Inflammatory macrophage (primary cell): ENCODE measurements at places on chromosomes 2 and 18.

DNA sequence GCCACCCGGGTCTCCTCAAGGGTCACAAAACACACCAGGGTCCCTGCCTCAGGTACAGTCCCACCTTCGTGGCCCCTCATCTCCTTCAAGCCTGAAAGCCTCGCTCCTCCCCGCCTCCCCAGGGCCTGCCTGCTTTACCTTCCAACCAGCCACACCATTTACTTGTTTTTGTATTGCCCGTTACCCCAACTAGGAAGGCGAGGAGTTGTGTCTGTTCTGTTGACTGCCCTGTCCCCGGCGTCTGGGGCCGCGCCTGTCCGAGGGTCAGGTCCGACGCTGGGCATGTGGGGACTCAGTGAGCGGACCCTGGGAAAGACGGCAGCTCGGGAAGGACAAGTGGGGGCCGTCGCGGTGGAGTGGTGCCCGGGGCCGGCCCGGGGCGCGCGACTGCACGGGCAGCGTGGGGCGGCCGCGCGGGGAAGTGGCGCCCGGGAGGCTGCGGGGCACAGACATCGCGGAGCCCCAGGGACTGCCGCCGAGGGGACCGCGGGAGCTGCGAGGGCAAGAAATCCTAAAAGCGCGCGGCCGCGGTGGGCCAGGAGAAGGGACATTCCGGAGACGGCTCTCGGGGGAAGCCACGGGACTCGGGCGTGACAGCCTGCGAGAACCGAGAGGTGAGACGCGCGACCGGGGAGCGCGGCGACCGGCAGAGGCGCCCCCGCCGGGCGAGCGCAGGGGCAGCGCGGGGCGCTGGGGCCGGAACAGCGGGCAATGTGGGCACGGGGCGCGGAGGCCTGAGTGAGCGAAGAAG lies 797 bp upstream of the GRHL1 start:
- DNase-seq = peak; percentile 34

- DNase-seq = no peak
These were observed 297.3 kb upstream of the MMADHC start for GRCh38 chr2:149884871-149885270.

DNA sequence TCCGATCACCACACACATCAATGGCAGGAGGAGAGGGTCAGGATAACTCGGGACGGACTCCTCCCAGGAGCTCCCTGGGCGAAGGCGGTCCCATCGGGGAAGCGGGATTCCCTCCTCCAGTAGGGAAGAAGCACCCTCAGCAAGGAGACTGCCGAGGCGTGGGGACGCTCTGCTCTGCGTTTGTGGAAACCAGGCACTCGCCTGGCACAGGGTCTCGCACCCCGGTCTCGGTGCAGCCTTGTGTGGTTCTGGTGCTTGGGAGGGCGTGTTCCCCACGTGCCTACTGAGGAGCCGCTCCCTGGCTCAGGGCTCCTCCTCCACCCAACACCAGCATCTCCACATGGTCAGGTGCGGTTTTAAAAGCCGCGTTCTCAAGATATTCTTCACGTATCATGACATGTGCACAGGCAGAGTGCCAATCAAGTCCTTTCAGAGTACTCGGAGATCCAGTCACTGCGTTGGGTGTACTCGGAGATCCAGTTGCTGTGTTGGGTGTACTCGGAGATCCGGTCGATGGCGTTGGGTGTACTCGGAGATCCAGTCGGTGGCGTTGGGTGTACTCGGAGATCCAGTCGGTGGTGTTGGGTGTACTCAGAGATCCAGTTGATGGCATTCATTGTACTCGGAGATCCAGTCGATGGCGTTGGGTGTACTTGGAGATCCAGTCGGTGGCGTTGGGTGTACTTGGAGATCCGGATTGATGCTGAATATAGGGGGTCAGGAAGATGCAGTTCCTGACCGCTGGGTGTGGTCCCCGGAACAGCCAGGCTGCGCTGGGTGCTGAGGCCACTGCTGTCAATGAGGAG lies 117.5 kb downstream of the RTP5 start:
- DNase-seq = no peak

- no peak for DNase-seq
These were observed 166.5 kb downstream of the CERS6 start for GRCh38 chr2:168622559-168622958.

DNA sequence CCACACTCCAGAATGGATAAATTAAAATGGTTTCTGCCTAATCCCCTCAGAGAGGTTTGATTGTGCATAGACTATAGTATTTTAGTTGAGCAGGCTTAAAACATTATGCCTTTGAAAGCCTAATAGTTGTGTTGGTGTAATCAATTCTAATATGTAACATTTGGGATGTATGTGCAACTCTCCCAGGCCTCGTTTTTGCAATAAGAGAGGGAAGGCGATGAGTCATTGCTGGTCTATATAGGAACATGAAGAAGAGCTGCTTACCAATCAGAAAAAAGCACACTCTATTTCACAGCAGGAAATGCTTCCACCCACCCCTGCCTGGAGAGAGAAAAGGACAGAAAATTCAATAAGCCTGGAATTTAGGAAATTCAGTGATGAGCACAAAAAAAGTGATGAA lies 1424.0 kb upstream of the PIK3C3 start:
- no peak for DNase-seq

DNA sequence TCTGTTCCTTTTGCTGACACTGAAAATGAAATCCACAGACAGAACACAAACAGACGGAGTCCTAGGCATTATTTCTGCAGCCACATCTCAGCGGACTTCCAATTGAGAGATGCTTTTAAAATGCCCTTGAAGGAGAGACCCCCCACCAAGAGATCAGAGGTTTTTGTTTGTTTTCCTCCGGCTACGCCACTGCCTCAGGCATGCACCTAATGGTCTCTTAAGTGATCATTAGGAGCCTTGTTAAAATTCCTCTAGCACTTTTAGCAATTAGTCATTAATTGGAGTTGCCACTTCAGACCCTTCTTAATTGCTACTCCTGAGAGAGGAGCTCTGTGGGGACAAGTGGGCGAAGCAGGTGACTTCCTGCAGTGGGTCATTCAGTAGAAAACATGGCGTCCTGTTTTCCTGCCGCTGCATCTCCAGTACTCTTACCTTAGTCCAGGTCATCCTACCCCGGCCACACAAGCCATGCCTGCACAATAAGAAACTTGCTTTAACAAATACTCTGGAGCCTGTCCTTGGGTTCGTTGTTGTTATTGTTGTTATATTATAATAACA lies 257.7 kb upstream of the CHAC2 start:
- DNase-seq = no peak

- DNase-seq = no peak
These were observed 28.5 kb downstream of the ST8SIA5 start for GRCh38 chr18:46728219-46728930.

DNA sequence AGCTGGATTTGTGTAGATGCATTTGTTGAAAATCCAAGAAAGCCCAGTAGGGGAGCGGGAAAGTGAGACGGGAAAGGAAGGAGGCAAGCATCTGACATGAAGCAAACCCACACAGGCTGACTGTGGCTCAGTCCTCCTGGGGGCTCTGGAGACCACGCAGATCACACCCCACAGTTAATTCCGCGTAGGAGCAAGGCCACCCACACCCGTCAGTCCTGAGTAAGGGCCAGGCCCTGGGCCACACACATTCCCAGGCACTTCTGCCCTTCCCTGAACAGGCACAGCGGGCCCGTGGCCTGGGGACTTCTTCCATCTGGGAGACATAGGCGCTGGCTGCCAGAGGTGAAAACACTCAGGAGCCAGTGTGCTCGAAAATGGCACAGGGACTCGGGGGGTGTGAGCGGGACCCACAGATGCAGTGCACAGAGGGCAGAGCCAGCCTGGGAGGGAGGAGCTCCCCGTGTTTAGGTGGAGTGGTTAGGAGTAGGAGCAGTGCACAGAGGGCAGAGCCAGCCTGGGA lies 19.4 kb upstream of the PRLH start:
- no peak for DNase-seq

DNA sequence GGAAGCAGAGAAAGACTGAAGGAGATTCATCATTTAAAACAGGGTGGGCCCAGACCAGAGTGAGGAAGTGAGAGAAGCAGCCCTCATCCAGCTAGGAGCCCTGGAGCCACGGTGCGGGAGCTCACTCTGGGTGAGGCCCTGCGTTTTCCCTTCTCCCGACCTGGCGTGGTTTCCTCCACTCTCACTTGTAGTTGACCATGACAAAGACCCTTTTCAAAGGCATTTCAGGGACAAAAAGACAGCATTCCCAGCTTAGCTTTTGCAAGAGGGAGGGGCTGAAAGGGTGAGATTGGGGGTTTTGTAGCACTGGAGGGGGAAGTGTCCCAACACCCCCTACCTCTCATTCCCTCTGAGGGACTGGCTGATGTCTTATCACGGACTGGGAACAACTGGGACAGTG lies 56.6 kb downstream of the TRPM8 start:
- DNase-seq = no peak

DNA sequence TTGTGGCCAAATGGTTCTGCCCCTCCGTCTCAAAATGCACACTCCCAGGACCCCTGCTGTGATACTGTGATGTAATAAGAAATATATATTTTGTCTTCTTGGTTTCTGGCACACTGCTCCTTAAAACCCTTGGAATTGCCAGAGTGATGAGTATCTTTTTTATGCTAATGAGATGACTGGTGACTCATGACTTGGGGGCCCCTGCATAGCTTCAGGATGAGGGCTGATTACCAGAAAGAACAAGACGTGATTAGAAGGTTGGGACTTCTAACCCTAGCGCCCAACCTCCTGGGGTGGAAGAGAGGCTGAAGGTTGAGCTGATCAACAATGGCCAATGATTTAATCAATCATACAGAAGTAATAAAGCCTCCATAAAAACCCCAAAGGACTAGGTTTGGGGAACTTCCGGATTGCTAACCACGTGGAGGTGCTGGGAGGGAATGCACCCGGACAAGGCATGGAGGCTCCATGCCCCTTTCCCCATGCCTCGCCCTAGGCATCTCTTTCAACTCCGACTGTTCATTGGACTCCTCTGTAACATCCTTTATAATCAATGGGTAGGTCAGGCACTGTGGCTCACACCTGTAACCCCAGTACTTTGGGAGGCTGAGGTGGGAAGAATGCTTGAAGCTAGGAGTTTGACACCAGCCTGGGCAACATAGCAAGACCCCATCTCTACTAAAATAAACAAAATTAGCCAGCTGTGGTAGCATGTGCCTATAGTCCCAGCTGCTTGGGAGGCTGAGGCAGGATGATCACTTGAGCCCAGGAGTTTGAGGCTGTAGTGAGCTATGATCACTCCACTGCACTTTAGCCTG lies 89.1 kb downstream of the HS1BP3 start:
- no peak for DNase-seq

GRCh38 chr2:129912066-129912820 lies 67.2 kb upstream of the RAB6C start:
- DNase-seq = no peak

GRCh38 chr2:132999421-132999820 lies 329.4 kb upstream of the LYPD1 start:
- DNase-seq = no peak

DNA sequence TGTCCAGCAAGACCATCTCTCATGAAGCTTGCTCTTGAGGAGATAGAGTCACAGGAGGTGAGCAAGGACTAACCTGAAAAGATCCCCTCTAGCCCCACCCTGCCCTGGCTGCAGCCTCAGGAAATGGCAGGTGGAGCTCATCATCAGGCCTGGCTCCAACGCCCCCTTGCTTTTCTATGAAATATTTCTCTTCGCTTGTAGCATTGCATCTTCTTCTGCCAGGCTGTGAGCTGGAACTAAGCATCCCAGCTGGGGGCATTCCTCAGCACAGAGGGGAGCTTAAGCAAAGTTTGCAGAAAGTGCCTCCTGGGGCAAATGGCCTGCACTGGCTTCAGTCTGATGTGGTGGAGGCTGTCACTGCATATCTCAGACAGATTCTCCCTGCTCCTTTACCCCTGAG lies 90.1 kb upstream of the LGALSL start:
- no peak for DNase-seq

GRCh38 chr2:227703280-227703732 lies 14.5 kb downstream of the SLC19A3 start:
- DNase-seq = no peak

- no peak for DNase-seq
These were observed 31.7 kb upstream of the MAP4K3 start for GRCh38 chr2:39468579-39469451.
